Activated CD4-positive, alpha-beta T cell treated with anti-CD3 and anti-CD28 coated beads, Interleukin-2, Interleukin-4, amounts not matched to agents 100 ng/mL and 50 ng/mL, durations not matched to agents 16 hours and 8 hours (primary cell): ENCODE measurements at places on chromosomes 5 and 9.

GRCh38 chr5:55306641-55307382 is 682 bp downstream of the DHX29 start:
- peak; percentile 3 for DNase-seq

GRCh38 chr5:36240779-36241630 is 720 bp downstream of the NADK2 start:
- peak; percentile 15 for DNase-seq

DNA sequence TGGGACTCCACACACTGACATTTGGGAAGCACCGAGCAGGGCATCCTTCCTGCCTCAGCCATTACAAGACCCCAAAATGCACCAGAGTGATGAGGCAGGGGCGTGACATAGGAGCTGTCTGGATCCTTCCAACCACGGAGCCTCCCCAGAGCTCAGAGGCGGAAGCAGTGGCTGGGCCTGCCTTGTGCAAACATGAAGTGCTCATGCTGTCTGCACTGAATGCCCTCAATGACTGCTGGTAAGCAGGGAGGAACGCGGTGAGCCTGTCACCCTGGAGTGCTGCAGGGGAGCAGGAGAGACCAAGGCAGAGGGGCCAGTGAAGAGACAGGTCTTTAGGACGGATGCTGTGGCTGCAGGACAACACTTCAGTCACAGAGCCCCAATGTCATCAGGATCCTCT is 60.2 kb upstream of the HRH2 start:
- no peak for DNase-seq

- no peak for DNase-seq
Measured at GRCh38 chr5:116573279-116573701, 1.3 kb downstream of the SEMA6A start.

DNA sequence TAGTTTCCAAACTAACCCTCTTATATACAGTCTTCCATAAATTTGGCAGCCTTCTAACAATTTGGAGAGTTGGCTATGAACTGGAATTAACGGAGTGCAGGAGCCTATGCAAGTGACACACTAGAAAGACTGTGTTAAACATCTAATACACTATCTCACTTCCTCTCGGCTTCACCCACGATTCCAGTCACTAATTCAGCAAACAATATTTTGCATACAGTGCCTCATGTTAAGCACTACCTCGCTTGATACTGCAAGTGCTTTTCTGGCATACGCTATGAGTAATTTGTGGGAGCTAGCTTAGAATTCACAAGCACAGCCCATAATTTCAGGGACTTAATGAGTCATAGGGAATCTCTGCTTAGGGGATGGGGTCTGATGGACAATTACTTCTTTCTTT is 102.5 kb downstream of the ST8SIA4 start:
- no peak for DNase-seq

GRCh38 chr5:180606215-180606785 is 15.0 kb upstream of the SCGB3A1 start:
- no peak for DNase-seq

DNA sequence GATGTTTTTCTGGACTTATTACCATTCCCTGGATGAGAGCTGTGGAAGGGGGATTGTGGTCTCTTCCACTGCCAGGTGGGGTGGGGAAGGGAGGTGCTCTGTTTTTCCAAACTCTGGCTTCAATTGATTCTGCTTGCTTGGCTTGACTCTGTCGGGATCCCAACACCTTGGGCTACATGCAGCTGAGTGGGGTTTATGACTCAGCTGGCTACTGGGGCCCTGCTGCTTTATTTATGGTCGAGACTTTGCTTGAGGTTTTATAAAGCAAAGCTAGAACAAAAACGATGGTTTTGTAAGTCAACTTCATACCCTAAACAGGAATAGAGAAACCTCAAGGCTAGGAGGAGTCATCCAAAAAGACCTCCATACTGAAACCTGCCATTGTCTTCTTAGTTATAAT is 76.3 kb downstream of the AOPEP start:
- peak; percentile 69 for DNase-seq

- no peak for DNase-seq
Measured at GRCh38 chr5:73027361-73027760, 71.5 kb downstream of the FCHO2 start.

- DNase-seq: no peak
Measured at GRCh38 chr5:24353611-24354010, 291.2 kb downstream of the CDH10 start.
